ENCODE measurements at places on chromosomes 4 and X. TPM values are rescaled to one million over a fixed set of nuclear protein-coding genes. Genes with fewer than 3 reads are reported as not detected.

The PTPN13 gene
- total RNA-seq = 92.4 TPM

The KLHL8 gene
- total RNA-seq = 32.7 TPM

The CACNA1F gene
- 0.05 TPM for total RNA-seq

The HERC5 gene
- total RNA-seq = 9.1 TPM

The RNF150 gene
- 41.3 TPM for total RNA-seq

The MAGEA12 gene
- not detected for total RNA-seq

The PLXNB3 gene
- 5.9 TPM for total RNA-seq

The FRMD7 gene
- 0.48 TPM for total RNA-seq

The SLC26A1 gene
- total RNA-seq = 0.05 TPM

The PABPC1L2B gene
- not detected for total RNA-seq

The NEIL3 gene
- 9.6 TPM for total RNA-seq

The HGFAC gene
- 0.48 TPM for total RNA-seq

The NOX1 gene
- total RNA-seq = 1.3 TPM

The OTUD6A gene
- total RNA-seq = not detected

The EPGN gene
- not detected for total RNA-seq

The ARHGAP4 gene
- 11.6 TPM for total RNA-seq

The WWC2 gene
- total RNA-seq = 42.0 TPM

The TCEAL7 gene
- total RNA-seq = 74.0 TPM

The MAGEB17 gene
- total RNA-seq = not detected

The TAB3 gene
- 17.5 TPM for total RNA-seq

The GC gene
- not detected for total RNA-seq

The USP17L27 gene
- total RNA-seq = not detected

The GAGE2A gene
- not detected for total RNA-seq

The NSG1 gene
- total RNA-seq = 5.4 TPM

The ERVMER34-1 gene
- 1.5 TPM for total RNA-seq

The ATP8A1 gene
- total RNA-seq = 59.2 TPM

The TMPRSS11D gene
- total RNA-seq = not detected

The COX7B2 gene
- total RNA-seq = not detected

The STARD8 gene
- 6.5 TPM for total RNA-seq

Data from urinary bladder (tissue), 4 donors.